Caudate nucleus (tissue), 63 donors: ENCODE measurements at places on chromosomes 12 and 14.

GRCh38 chr12:115072712-115073111 lies 388.7 kb upstream of the TBX3 start:
- DNase-seq: no peak

DNA sequence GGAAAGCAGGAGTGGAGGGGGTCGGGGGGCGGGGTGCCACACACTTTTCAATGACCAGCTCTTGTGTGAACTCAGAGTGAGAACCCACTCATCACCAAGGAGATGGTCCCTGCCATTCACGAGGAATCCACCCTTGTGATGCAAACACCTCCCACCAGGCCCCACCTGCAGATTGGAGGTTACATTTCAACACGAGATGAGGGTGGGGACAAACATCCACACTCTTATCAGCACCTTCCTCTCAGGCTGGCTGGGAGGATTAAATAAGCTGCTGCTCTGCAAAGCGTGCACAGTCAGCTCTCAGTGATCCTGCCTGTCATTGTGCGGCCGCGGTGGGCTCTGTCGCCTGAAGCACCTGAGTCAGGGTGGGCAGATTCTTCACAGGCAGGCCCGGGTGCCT lies 39.7 kb downstream of the AACS start:
- peak; percentile 9 for DNase-seq

- DNase-seq: no peak
These were observed 15.6 kb downstream of the CEP170B start for GRCh38 chr14:104880584-104881210.

GRCh38 chr14:89232265-89233070 lies 184.6 kb downstream of the FOXN3 start:
- no peak for DNase-seq

GRCh38 chr14:104550340-104550860 lies 29.2 kb upstream of the C14orf180 start:
- DNase-seq: no peak

GRCh38 chr12:96752211-96752610 lies 154.8 kb upstream of the NEDD1 start:
- no peak for DNase-seq

DNA sequence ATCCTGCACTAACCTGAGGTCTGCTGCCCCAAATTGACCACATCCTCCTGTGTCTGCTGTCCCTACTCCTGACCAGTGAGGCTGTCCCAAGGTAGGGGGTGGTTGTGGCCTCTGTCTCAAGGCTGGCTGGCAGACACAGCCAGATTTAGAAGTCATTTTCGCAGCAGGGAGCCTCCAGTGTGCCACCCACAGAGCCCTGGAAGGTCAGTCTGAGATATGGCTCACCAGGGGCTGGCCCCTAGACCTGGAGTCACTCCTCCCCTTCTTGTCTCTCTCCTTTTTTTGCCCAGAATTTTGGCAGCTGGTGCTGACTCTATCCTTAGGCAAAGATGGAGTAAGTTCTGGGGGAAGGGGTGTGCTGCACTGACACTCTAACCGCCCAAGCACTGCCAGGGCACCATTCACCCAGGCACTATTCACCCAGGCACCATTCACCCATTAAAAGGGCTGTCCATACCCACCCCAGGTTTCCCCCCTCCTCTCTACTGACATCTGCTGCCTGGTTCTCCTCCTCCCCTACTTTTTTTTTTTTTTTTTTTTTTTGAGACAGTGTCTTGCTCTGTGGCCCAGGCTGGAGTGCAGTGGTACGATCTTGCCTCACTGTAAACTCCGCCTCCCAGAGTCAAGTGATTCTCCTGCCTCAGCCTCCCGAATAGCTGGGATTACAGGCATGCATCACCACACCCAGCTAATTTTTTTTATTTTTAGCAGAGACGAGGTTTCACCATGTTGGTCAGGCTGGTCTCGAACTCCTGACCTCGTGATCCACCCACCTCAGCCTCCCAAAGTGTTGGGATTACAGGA lies 7.7 kb downstream of the DDN start:
- no peak for DNase-seq

- no peak for DNase-seq
These were observed 19.2 kb downstream of the TOGARAM1 start for GRCh38 chr14:44981198-44981597.

- DNase-seq: no peak
These were observed 29.5 kb downstream of the NINJ2 start for GRCh38 chr12:633731-634130.

DNA sequence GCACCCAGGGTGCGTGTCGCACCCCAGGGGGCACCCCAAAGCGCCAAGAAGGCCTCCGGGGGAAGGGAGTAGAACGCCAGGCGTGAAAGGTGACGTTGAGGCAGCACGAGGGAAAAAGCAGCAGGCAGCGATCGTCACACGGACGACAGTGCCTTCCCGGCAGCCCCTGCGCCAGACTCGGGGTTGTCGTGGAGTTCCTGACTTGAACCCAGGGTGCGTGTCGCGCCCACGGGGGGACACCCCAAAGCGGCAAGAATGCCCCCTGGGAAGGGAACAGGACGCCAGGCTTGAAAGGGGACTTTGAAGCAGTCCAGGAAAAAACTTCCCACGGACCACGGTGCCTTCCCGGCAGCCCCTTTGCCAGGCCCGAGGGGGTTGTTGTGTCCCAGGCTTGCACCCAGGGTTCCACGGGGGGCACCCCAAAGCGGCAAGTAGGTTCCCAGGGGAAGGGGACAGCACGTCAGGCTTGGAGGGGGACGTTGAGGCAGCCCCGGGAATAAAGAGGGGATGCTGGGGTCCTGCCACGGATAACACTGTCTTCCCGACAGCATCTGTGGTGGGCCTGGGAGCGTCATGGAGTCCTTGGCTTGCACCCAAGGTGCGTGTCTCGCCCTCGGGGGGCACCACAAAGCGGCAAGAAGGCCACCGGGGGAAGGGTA lies 159.2 kb upstream of the ALG10B start:
- DNase-seq: no peak

GRCh38 chr12:7646178-7646475 lies 19.6 kb downstream of the APOBEC1 start:
- no peak for DNase-seq

- no peak for DNase-seq
These were observed 10.6 kb downstream of the FICD start for GRCh38 chr12:108525681-108526080.

GRCh38 chr12:26748741-26749431 lies 84.1 kb downstream of the ITPR2 start:
- DNase-seq: no peak

GRCh38 chr12:80551897-80552296 lies 107.9 kb downstream of the PTPRQ start:
- DNase-seq: no peak

DNA sequence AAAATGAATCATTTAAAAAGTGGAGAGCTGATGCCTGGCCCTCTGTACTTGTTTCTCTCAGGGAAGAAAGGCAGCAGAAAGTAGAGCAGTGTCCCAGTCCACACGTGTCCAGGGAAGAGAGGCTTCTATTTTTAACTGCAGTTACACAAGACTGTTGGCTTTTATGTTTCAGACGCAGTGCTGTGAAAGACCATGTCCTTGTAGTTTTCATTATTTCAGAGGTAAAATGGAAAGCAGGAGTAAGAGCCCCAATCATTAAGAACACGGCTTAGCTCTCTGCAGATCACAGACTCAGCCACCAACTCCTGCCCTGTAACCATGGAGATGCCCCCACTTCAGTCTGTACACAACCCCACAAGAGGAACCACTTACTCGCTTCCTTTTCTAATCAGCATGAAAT lies 336.3 kb downstream of the DAD1 start:
- no peak for DNase-seq

GRCh38 chr12:51065530-51065929 lies 17.4 kb downstream of the LETMD1 start:
- no peak for DNase-seq

- no peak for DNase-seq
These were observed 543.4 kb upstream of the MGAT4C start for GRCh38 chr12:86799616-86800015.

DNA sequence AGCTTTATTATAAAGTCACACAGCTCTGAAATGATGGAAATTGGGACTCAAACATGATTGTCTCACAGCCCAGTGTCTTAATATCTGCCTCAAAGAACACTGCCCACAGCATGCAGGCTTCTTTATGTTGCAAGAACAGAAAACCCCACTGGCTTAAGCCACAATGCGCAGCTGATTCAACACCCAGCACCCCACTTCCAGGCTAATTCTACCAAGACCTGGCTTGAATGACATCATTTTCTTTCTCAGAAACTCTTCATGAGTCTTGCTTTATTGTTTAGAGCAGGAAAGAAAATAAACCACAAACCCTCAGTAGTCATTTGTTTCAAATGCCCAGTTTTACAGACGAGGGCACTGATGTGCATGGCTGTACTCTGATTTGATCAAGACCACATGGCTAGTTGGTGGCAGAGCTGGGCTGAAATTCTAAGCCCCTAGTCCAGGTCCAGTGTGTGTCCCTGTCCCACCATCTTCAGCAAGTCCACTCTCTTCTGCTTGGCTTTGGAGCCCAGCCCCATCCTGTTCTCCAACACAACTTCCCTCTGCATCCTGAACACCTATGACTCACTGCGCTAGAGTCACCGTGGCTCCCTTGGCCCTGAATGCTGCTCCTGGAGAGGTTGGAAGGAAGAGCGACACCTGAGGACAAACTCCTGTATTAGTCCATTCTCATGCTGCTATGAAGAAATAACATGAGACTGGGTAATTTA lies 50.3 kb upstream of the SRSF5 start:
- DNase-seq: no peak

DNA sequence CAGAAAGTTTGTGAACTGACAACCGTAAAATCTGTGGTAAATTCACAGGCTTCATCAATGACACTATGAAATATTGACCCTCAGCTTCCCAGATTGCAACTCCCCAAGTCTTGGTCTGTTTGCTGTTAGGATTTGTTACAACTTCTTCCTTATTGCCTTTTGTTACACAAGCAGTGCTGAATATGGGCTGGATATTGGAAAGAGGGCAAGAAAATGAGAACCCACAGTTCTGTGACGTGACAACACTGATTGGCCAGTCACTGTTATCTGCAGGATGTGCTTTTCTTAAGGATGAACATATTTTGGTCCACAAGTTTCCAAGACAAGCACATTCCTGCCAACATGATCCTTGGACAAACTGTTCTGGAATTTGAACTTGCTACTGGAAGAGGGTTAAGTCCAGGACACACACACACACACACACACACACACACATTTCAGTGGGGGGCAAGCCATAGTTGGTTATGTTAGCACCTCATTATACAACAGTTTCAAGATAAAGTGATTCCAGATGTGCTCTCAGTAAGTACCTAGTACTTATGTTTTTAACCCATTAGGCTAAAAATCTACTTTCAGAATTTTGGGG lies 16.6 kb upstream of the SLC38A2 start:
- DNase-seq: no peak
